ENCODE measurements at places on chromosomes 1 and 21. TPM values are rescaled to one million over a fixed set of nuclear protein-coding genes. Genes with fewer than 3 reads are reported as not detected.

DNA sequence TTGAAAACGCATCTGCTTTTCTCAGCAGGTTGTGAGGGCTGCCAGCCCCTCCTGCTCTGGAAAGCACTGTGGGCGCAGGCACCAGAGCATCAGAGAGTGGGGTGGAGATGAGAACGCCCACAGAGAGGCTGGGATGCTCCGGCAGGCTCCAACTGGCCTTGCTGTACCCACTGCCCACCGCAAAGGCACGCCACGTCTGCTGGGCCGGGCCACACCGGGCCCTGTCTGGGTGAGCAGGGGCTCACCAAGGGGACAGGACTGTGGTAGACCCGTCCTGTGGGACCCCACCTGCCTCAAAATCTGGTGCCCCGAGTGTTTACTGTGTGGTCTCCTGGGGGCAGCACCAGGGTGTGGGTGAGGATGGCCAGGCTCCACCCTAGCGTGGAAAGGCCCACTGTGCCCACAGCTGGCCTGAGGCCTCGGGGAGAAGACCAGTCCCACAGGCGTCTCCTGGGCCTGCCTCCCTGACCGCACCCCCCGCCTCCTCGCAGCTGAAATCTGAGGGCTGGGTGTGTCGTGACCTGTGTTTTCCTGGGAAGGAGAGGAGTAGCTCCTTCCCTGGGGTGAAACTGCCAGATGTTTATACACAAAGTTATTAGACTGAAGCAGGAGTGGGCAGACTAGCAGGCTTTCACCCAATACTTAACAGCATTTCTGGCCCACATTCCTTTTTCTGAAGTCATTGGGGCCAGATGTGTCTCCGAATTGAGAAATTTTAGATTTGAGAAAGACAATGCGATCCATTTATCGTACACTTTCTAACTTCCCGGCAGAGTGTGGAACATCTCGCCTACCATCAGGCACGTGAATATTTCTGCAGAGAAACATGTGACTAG is 53.8 kb downstream of the STUM start:
- peak overlapping the region; percentile 62 for H3K27ac ChIP-seq
- H3K36me3 ChIP-seq = no peaks in the 10 kb centered on the region
- H3K4me1 ChIP-seq = peaks cover 46% of the 10 kb centered on the region
- H3K4me3 ChIP-seq = no peak overlapping the region

DNA sequence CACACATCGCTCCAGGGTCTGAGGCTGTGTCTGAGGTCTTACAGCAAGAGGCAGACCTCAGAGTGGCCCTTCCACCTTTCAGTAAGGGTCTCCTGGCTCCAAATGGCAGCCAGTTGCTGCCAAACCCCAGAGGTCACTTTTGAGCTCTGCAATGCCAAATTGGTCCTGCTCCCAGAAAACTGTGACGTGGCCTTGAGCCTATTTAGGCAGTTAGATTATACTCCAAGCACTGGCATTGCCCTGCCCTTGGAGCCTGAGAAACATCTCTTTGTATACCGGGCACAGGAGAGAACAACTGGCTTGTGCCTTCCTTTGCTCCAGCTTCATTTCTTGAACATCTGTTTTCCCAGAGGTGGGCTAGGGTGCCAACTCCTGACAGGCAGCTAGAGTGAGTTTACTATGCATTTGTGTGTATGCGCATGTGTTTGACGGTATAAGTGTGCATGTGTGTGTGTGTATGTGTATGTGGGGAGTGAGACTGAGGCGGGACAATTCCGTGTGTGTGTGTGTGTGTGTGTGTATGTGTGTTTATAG is 134.5 kb downstream of the IER5 start:
- H3K27me3 ChIP-seq = no peaks in the 10 kb centered on the region
- no peaks in the 10 kb centered on the region for H3K36me3 ChIP-seq
- H3K4me1 ChIP-seq = no peaks in the 10 kb centered on the region
- H3K27ac ChIP-seq = no peak overlapping the region
- no peak overlapping the region for H3K4me3 ChIP-seq

- no peak overlapping the region for H3K4me3 ChIP-seq
- H3K4me1 ChIP-seq = peaks cover 12% of the 10 kb centered on the region
- no peak overlapping the region for H3K27ac ChIP-seq
- DNase-seq = peak; percentile 70
- no peaks in the 10 kb centered on the region for H3K27me3 ChIP-seq
These were observed 26.3 kb upstream of the MAN1C1 start for GRCh38 chr1:25590096-25590824.

DNA sequence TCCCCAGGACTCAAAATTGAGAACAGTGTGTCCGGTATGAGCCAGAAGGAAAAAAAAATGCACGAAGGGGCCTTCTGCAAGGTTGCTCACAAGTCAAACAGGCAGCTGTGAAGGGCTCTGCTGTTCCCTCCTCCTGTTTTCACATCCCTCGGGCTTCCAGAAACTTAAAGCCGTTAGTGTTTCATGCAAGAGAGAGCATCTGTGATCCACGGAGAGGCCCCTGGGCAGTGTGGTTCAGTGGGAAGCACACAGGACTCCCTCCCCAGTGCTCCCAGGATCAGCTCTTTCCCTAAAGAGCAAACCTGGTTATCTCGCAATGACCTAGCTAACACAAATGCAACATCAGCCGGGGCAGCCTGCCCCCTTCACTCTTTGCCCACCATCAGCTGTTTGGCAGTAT is 2.9 kb upstream of the MATN1 start:
- H3K27ac ChIP-seq = no peak overlapping the region
- no peaks in the 10 kb centered on the region for H3K27me3 ChIP-seq
- no peak overlapping the region for H3K4me3 ChIP-seq
- no peaks in the 10 kb centered on the region for H3K4me1 ChIP-seq

DNA sequence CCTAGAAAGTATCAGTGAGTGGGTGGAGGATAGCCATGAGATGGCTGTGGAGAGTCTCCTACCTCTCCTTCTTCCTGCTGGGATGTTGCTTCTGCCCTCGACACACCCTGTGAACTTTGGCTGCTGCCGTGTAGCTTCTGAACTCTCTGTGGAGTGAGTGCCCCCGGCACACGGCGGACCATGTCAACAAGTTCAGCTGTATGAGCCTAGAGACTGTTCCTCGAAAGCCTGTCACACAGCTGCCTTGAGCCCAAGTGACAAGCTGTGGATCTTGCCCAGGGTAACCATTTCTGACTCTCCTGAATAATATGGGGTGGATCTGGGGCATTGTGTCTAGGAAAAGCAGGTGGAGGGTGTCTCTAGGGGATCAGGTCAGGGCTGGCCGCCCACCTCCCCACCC is 143.2 kb downstream of the NOS1AP start:
- H3K27ac ChIP-seq = no peak overlapping the region
- peaks cover 34% of the 10 kb centered on the region for H3K4me1 ChIP-seq
- no peaks in the 10 kb centered on the region for H3K36me3 ChIP-seq
- no peaks in the 10 kb centered on the region for H3K27me3 ChIP-seq

- H3K27me3 ChIP-seq = no peaks in the 10 kb centered on the region
- no peaks in the 10 kb centered on the region for H3K4me1 ChIP-seq
- H3K4me3 ChIP-seq = peak overlapping the region; percentile 15
- no peaks in the 10 kb centered on the region for H3K36me3 ChIP-seq
- DNase-seq = peak; percentile 64
- peak overlapping the region; percentile 19 for H3K27ac ChIP-seq
These were observed 133.6 kb downstream of the TM2D1 start for GRCh38 chr1:61591351-61591750.

GRCh38 chr1:38021969-38022368 is 9.4 kb downstream of the UTP11 start:
- no peaks in the 10 kb centered on the region for H3K27me3 ChIP-seq
- peaks cover under 1% of the 10 kb centered on the region for H3K4me1 ChIP-seq
- H3K36me3 ChIP-seq = peaks cover 90% of the 10 kb centered on the region
- H3K27ac ChIP-seq = no peak overlapping the region
- no peak for DNase-seq
- no peak overlapping the region for H3K4me3 ChIP-seq

- H3K4me3 ChIP-seq = no peak overlapping the region
- H3K4me1 ChIP-seq = no peaks in the 10 kb centered on the region
- H3K27me3 ChIP-seq = no peaks in the 10 kb centered on the region
- no peak for DNase-seq
- H3K36me3 ChIP-seq = no peaks in the 10 kb centered on the region
- H3K27ac ChIP-seq = no peak overlapping the region
These were observed 128.7 kb downstream of the RGS7 start for GRCh38 chr1:241228339-241228738.

GRCh38 chr1:115217150-115218033 is 120.7 kb downstream of the NGF start:
- no peak overlapping the region for H3K4me3 ChIP-seq
- no peaks in the 10 kb centered on the region for H3K36me3 ChIP-seq
- H3K4me1 ChIP-seq = no peaks in the 10 kb centered on the region
- peak overlapping the region; percentile 62 for H3K27ac ChIP-seq
- peak; percentile 78 for DNase-seq
- H3K27me3 ChIP-seq = no peaks in the 10 kb centered on the region

DNA sequence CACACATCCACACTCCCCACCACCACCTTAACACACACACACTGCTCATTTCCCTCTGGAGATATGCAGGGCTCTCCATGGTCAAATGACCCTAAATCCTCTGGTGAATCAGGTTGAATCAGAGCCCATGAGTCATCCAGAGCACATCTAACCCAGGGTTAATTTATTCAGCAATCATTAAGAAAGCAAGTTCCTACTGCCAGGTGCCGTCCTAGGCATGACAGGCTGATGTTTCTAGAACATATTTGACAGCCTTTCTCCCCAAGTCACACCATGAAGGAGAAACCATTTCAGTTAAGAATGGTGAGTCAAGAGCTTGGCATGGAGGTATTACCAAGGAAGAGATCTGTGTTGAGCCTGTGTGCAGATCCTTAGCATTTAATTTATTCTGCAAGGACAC is 194.3 kb upstream of the CAMK1G start:
- H3K36me3 ChIP-seq = no peaks in the 10 kb centered on the region
- no peaks in the 10 kb centered on the region for H3K27me3 ChIP-seq
- DNase-seq = no peak
- no peaks in the 10 kb centered on the region for H3K4me1 ChIP-seq

The CD1E gene
- 0.39 TPM for total RNA-seq

DNA sequence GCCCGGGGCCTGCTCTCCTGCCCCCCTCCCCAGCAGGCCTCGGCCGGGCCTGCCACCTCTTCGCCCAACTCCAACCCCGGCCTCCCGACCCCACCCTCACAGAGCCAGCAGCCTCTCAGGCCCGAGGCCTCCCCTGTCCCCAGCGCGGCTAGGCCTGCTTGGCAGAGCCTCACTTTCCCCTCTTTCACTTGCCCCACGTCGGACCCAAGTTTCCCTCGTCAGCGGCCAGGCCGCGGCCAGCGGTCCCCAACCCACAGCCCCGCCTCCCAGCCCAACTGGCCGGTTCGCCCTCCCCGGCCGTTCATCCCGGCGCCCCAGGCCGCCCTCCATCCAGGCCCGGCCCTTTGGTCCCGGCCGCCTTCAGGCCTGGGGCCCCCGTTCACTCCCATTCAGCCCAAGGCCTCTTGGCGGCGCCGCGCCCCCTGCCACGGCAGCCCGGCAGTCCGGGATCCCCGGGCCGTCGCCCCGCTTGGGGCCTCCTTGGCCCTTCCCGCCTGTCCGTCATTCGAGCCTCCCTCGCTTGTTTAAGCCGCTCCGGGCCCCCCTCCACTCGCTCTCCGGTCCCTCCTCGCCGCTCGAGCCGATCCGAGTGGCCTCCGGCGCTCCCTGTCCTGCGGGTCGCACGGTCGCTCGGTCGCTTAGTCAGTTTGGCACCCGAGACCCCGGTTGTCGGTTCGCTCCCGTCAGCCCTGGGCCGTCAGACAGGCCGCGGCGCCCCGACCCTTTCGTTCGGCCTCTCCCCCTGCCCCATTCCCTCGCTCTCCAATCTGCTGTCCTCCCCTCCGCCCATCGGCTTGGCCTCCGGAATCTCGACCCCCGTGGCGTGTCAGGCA is 1.4 kb downstream of the LRRC41 start:
- H3K27ac ChIP-seq = peak overlapping the region; percentile 99
- H3K36me3 ChIP-seq = peaks cover 12% of the 10 kb centered on the region
- H3K4me1 ChIP-seq = no peaks in the 10 kb centered on the region
- peak; percentile 62 for DNase-seq

DNA sequence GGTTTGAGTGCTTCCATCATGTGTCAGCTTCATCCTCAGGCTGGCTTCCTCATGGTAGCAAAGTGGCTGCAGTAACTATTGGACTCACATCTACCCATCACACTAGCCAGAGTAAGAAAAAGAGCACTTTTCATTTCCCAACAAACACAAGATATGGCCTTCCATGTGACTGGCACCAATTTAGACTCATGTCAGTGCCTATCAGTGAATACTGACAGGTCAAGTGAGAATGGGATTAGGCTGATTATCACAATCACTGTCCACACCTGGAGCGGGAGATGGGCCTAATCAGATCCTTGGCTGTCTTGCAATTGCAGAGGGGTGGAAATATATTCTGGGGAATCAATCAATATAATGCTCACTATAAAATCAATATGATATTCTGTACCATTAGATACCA is 2.9 kb upstream of the RABGAP1L start:
- no peaks in the 10 kb centered on the region for H3K27me3 ChIP-seq
- no peak overlapping the region for H3K4me3 ChIP-seq
- DNase-seq = no peak
- no peaks in the 10 kb centered on the region for H3K4me1 ChIP-seq
- H3K36me3 ChIP-seq = no peaks in the 10 kb centered on the region

The MATN1 gene
- total RNA-seq = not detected

- peak overlapping the region; percentile 56 for H3K27ac ChIP-seq
- H3K4me1 ChIP-seq = no peaks in the 10 kb centered on the region
- no peaks in the 10 kb centered on the region for H3K36me3 ChIP-seq
These were observed 15.6 kb upstream of the CSF1 start for GRCh38 chr1:109894823-109895719.

GRCh38 chr1:15714406-15715136 is 21.5 kb upstream of the SLC25A34 start:
- no peaks in the 10 kb centered on the region for H3K27me3 ChIP-seq
- no peak overlapping the region for H3K4me3 ChIP-seq
- H3K27ac ChIP-seq = peak overlapping the region; percentile 82
- no peaks in the 10 kb centered on the region for H3K4me1 ChIP-seq
- H3K36me3 ChIP-seq = peaks cover 35% of the 10 kb centered on the region

The RPRD2 gene
- total RNA-seq = 24.0 TPM

- no peak for DNase-seq
- H3K27me3 ChIP-seq = no peaks in the 10 kb centered on the region
- H3K36me3 ChIP-seq = no peaks in the 10 kb centered on the region
- peak overlapping the region; percentile 23 for H3K27ac ChIP-seq
- peak overlapping the region; percentile 21 for H3K4me3 ChIP-seq
These were observed 179.4 kb upstream of the SGIP1 start for GRCh38 chr1:66354311-66355201.

- no peak overlapping the region for H3K27ac ChIP-seq
- no peak overlapping the region for H3K4me3 ChIP-seq
- H3K27me3 ChIP-seq = no peaks in the 10 kb centered on the region
- H3K36me3 ChIP-seq = peaks cover 11% of the 10 kb centered on the region
These were observed 10.5 kb upstream of the TARS2 start for GRCh38 chr1:150476754-150477153.

- no peaks in the 10 kb centered on the region for H3K4me1 ChIP-seq
- peak overlapping the region; percentile 71 for H3K4me3 ChIP-seq
- peaks cover 11% of the 10 kb centered on the region for H3K36me3 ChIP-seq
- H3K27me3 ChIP-seq = no peaks in the 10 kb centered on the region
- H3K27ac ChIP-seq = peak overlapping the region; percentile 99
- DNase-seq = no peak
These were observed 1.7 kb upstream of the JUN start for GRCh38 chr1:58785442-58786058.

- H3K27me3 ChIP-seq = no peaks in the 10 kb centered on the region
- no peaks in the 10 kb centered on the region for H3K4me1 ChIP-seq
- no peak for DNase-seq
- no peak overlapping the region for H3K4me3 ChIP-seq
- no peaks in the 10 kb centered on the region for H3K36me3 ChIP-seq
- no peak overlapping the region for H3K27ac ChIP-seq
These were observed 35.6 kb upstream of the USH2A start for GRCh38 chr1:216458812-216459211.

- peak overlapping the region; percentile 56 for H3K27ac ChIP-seq
- no peak overlapping the region for H3K4me3 ChIP-seq
- peaks cover 56% of the 10 kb centered on the region for H3K36me3 ChIP-seq
These were observed 19.6 kb downstream of the CAP1 start for GRCh38 chr1:40059960-40060750.

The POLR3GL gene
- total RNA-seq = 45.2 TPM

The LCE3E gene
- not detected for total RNA-seq

Measured in right atrium auricular region (tissue), 2 donors.